ENCODE measurements at places on chromosomes 4 and X. TPM values are rescaled to one million over a fixed set of nuclear protein-coding genes. Genes with fewer than 3 reads are reported as not detected.

GRCh38 chr4:20639346-20639745 lies 60.9 kb upstream of the PACRGL start:
- no peak for DNase-seq

DNA sequence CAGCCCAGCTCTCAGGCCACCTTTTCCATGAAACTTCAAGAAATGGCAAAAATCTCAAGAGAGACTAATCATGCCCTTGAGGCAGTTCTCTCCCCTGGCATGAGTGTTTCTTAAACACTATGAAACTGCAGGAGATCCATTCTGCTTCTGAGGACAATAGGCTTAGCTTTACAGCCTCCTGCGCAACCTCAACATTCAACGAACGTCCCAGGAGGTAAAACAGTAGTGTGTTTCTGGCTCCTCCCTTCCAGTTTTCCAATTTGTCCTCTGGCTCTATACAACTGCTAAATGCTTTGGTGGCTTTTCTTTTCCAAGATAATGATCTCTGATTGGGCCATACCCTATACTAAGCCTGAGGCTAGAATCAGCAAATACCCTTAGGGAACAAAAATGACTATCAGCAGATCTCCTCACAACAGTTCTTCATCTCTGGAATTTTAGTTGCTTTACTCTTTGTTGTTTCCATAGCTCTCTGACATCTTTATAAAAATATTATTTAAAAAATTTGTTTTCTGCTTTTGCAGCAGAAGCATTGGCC lies 87.0 kb upstream of the FAT1 start:
- no peak for DNase-seq

DNA sequence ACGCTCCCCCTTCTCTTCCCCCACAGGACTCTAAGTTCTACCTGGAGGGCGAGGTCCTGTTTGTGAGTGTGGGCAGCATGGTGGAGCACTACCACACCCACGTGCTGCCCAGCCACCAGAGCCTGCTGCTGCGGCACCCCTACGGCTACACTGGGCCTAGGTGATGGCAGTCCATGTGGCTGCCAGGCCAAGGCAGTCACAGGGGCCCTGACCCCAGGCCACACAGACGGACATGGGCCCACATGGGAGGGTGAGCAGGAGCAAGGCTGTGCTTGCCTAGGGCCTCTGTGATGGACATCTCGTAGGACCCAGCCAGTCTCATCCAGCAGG lies 10.0 kb upstream of the ADD1 start:
- no peak for DNase-seq

DNA sequence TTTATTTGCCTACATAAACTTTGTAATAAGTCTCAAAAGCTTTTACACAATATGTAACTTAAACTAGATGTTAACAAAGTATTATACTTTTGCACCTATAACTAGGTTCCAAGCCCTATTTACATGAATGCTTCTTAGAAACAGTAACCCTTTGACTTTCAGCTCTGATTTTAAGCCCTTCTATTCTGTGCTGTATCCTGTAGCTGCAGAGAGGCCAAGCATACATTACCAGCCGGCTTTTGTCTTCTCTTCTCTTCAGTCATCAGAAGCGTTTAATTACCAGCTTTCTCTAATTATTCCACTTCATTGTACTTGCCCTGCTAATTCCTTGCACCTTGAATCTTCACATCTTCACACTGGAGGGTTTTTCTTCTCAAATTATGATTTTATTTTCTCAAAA lies 403.1 kb downstream of the PDGFC start:
- no peak for DNase-seq

DNA sequence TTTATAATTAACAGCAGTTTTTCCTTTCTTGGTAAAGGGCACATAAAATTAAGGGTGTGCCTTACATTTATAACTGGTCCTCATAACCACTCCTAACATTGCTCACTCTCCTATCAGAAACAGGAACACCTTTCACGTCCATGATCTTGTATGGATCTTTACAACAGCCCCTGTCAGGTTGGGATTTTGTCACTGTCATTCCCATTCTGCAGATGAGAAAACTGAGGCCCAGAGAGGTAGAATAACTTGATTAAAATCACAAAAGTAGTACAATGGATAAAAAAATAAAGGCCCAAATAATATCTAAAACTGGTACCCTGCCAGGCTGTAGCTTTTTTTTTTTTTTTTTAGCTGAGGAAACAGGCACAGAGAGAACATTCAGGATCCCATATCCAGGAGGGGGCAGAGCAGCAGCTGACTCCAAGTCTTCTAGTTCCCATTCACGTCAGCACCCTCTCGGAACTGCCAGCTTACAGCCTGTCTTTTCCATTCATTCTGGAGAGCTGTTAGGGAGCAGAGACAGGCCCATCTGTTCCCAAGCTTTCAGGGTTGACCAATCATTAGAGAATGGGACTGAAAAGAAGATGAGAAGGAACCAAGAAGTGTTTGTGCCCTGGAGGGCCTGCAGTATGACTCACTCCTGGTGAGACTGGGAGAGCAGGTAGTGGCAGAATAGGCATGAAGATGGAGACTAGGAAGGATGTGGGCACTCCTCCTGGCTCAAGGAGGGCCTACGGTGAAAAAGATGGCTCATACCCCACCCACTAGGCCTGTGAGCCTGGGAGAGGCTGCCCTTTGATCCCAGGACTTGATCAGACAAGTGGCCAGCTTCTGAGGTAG lies 7.3 kb downstream of the SUV39H1 start:
- no peak for DNase-seq

MGARP gene
- polyA plus RNA-seq: 0.52 TPM

ZBED1 gene
- 57.4 TPM for polyA plus RNA-seq

HTN1 gene
- polyA plus RNA-seq: not detected

- no peak for DNase-seq
These were observed 97.8 kb upstream of the ATOH1 start for GRCh38 chr4:93730760-93731159.
